ENCODE measurements at places on chromosomes 16 and 17.

GRCh38 chr17:79872762-79873161 is 33.5 kb upstream of the CBX4 start:
- DNase-seq, result no peak

GRCh38 chr16:21600031-21600773 is 825 bp downstream of the METTL9 start:
- DNase-seq, result peak; percentile 49

- no peak for DNase-seq
Measured at GRCh38 chr16:48824271-48824670, 214.3 kb upstream of the N4BP1 start.

GRCh38 chr17:35428229-35428628 is 4.1 kb downstream of the SLFN12 start:
- DNase-seq, result no peak

- DNase-seq, result peak; percentile 85
Measured at GRCh38 chr16:89431158-89431584, 59.2 kb downstream of the ANKRD11 start.

GRCh38 chr17:40862985-40863733 is 3.9 kb downstream of the KRT12 start:
- no peak for DNase-seq

GRCh38 chr16:1355591-1355990 is 3.9 kb downstream of the GNPTG start:
- DNase-seq, result no peak

GRCh38 chr16:62068747-62069146 is 32.5 kb upstream of the CDH8 start:
- DNase-seq, result no peak

- DNase-seq, result no peak
Measured at GRCh38 chr17:70420861-70421445, 251.6 kb downstream of the KCNJ2 start.

GRCh38 chr16:6498858-6499257 is 833.8 kb upstream of the RBFOX1 start:
- DNase-seq, result no peak

DNA sequence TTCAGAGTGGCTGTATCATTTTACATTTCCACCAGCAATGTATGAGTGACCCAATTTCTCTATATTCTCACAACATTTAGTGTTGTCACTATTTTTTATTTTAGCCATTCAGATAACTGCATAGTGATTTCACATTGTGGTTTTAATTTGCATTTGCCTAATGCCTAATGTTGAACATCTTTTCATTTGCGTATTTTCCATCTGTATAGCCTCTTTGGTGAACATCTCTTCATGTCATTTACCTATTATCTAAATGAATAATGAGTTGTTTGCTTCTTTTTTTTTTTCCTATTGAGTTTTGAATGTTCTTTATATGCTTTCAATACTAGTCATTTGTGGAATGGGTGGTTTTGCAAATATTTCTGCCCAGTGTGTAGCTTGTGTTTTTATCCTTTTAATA is 120.9 kb upstream of the CPHXL start:
- no peak for DNase-seq

DNA sequence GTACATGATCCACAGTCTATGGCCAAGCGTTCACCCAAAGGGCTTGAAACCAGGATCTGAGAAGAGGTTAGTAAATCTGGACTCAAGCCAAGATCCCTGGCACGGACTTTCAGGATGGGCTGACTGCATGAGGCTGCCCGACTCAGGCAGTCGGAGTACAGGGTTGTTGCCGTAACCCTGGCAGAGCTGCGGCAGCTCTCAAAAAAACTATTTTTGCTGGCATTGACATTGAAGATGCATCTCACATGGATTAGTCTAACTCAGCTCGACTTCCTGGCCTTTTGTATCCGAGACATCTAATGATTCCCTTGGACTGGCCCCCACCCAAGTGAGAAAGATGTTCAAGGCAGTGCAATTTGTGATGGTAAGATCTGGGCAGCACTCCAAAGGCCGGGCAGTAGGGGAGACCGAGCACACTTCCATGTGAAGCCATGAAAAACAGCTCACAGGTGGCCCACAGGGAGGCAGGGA is 6.2 kb downstream of the SLC47A1 start:
- DNase-seq, result no peak

DNA sequence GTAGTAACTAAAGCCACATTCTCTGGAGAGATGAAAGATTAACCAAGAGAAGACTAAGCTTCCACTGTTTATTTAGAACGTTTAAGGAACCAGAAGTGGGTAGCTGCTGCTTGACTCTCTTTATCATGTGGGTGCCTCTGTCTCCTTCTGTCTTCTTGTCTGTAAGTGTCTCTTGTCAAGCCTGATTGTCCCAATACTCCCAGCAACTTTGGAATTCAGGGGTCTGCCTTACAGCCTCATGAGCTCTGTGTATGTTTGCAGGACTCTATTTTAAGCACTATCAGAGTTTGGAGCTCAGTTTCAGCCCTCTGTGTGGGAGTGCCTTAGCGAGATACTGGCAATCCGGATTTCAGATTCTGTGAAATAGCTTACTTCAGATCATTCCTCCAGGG is 29.3 kb upstream of the SPACA3 start:
- no peak for DNase-seq

DNA sequence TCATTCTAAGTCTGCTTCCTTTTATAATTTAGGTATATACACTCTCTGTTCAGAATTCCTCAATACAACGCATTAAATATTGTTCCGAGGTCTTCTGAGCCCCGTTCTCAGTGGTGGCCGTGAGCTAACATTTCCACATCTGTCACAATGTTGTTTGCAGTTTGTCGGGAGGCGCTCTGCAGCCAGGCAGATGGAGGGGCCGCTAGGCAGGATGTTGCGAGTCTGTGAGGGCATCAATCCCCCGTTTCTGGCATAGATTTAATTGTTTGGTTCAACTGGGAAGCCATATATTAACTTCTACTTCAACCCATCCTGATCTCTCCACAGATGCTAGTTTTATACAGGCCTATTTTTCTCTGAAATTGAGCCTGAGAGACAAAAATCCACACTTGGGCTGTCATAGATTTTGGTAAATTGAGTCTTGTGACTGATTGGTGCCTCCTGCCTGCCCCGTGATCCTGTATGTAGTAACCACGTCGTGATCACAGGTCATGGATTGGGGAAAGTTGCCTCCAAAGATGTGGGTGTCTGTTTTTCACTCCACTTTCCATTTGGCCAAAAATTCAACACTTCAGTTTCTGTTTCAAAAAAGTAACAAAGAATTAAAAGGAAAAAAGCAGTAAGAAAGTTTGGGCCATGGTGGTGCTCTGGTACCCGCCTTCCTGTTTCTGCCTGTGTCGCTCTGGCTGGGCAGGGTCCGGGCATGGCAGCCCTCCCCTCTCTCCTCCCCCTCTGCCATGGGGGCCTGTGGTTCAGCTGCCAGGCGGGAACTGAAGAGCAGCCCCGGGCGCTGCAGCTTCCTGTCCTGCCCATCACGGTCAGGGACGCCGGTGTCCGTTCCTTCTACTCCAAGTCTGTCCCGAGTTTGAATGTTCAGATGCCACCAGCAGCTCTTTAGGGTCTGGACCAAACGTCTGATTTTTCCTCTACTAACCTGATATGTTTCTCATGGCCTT is 41.5 kb downstream of the RPTOR start:
- DNase-seq, result no peak

- no peak for DNase-seq
Measured at GRCh38 chr16:81925016-81925415, 86.3 kb downstream of the SDR42E1 start.

GRCh38 chr16:73215678-73216377 is 167.9 kb upstream of the ZFHX3 start:
- no peak for DNase-seq

DNA sequence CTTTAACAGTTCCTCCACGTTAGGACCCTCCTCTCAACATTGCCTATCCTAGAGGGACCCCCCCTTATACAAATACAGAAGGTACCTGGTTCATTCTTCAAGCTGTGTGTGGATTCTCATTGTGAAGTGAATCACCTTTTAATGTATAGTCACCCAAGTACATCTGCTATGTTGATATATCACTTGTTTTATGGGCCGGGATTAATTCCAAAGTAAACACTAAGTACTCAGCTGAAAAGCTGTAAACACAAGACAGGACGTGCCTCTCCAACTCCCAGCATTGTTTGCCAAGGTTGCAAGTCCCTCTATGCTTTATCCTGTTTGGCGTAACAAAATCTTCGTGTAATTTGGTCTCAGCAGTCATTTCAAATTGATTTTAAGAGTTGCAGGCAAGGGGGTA is 123.6 kb downstream of the RBFOX1 start:
- no peak for DNase-seq

GRCh38 chr16:19006446-19007315 is 22.9 kb downstream of the TMC7 start:
- DNase-seq, result no peak

DNA sequence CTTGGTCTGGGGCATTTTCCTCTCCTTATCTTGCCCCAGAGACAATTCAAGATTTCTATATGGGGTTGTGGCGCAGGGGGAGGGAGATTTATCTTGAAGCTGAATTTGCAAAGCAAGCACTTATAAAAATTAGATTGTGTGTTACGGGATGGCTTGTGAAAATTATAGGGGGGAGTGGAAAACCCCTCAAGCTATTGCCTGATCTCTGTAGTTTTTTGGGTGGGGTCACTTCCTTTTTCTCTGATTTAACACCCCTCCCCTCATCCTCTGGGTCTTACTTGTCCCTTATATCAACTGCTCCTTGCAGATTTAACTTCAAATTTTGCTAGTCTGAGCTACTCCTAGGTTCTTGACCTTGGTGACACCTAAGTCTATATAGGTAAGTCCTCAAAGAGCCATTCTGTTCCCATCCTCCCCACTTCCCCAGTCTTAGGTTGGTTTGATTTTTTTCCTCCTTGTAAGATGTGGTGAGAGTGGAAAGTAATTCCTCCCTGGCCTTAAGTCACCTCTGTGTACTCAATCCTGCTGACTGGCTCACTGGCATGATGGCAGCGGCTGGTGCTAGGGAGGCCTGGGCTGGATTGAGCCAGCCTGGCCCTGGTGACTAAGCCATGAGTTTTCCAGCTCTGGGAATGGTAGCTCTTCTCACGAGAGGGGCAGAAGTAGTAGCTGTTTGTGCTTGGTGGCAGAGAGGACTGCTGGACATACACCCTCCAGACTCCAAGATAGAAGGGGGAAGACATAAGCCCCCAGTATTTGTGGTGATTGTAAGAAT is 2.3 kb downstream of the ARL4D start:
- DNase-seq, result peak; percentile 92

DNA sequence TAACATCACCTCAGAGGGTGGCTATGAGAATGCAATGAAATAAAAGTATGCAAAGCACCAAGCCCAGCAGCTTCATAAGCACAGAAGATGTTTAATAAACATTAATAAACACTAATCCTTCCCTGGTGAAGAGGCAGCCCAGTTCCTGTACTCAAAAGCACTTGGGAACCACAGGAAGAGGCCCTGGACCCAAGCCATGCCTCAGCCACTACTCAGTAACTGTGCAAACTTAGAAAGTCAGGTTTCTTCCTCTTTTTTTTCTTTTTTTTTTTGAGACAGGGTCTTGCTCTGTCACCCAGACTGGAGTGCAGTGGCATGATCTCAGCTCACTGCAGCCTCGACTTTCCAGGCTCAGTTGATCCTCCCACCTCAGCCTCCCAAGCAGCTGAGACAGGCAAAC is 5.3 kb downstream of the ARHGAP17 start:
- peak; percentile 64 for DNase-seq

DNA sequence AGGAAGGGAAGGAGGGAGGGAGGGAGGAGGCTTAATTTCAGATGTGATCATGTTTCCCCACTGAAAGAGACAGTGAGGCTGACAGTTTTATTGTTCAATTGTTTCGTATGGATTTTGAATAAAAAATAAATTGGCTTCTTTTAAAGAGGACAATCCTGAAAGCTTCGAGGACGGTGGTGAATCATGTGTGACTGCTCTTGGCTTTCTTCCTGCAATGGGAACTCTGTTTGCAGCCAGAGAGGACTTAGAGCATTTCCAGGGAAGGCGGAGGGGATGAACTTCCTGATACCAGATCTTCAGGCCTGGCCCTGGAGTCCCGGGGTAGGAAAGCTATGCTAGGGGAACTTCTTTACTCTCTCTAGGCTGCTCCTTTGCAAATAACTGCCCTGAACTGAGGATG is 72.8 kb upstream of the C16orf82 start:
- peak; percentile 80 for DNase-seq

GRCh38 chr17:55245986-55246385 is 18.8 kb upstream of the HLF start:
- DNase-seq, result no peak

GRCh38 chr16:86554917-86555703 is at the start of gene MTHFSD:
Gene MTHFSD (minus strand): TSS chr16:86555235. CDS start chr16:86555184, 51 bp downstream.
- peak; percentile 89 for DNase-seq

- DNase-seq, result no peak
Measured at GRCh38 chr16:70453892-70454221, 538 bp upstream of the FCSK start.

DNA sequence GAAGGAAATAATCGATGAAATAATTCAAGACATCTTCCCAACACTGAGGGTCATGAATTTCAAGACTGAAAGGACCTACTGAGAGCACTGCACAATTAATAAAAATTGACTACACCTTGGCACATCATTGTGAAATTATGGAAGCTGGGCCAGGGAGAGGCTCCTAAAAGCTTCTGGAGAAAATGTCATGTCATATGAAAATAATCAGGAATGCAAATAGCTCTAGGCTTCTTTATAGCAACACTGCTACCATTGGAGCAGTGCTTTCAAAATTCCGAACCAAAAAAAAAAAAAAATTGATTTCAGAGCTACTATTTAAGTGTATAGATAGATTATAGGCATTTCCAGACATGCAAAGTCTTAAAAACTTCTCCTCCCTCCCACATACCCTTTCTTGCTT is 6.4 kb upstream of the ALOX15B start:
- no peak for DNase-seq

- DNase-seq, result no peak
Measured at GRCh38 chr16:592518-593306, 2.8 kb downstream of the RAB40C start.

- DNase-seq, result no peak
Measured at GRCh38 chr16:11700264-11701029, 32.2 kb downstream of the SNN start.

DNA sequence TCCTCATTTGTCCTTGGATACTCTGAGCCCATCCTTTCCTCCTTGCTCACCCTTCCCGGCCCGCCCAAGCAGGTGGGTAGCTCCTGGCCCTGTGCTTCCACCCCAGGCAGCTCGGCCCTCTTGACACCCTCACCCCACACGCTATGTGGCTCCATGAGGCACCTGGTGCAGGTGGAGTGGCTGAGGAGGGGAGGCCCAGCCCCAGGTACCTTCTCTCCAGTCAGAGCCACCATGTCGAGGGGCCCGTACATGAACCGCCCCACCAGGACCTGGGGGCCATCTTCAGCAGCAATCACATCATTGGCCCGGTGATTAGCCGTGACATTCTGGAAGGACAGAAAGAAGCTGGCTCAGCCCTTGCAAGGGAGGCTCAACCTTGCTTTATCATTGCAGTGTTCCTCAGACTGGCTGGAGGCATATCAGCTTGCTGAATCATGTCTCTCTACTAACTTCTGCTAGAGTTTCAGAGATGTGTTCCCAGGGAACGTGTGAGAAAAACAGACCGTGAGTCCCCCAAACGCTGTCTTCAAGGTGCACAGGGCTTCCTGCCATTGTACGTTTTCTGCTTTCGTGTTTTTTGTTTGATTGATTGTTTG is 20.3 kb downstream of the PIMREG start:
- no peak for DNase-seq

GRCh38 chr16:5865236-5865635 is 767.6 kb upstream of the EEF2KMT start:
- no peak for DNase-seq
